ENCODE measurements at places on chromosomes 2 and 18.

GRCh38 chr2:164662868-164663631 is 41.8 kb upstream of the GRB14 start:
- DNase-seq: no peak

GRCh38 chr2:166653185-166653813 is 159.2 kb upstream of the SCN7A start:
- no peak for DNase-seq

GRCh38 chr2:3422161-3422779 is 42.8 kb downstream of the TRAPPC12 start:
- no peak for DNase-seq

DNA sequence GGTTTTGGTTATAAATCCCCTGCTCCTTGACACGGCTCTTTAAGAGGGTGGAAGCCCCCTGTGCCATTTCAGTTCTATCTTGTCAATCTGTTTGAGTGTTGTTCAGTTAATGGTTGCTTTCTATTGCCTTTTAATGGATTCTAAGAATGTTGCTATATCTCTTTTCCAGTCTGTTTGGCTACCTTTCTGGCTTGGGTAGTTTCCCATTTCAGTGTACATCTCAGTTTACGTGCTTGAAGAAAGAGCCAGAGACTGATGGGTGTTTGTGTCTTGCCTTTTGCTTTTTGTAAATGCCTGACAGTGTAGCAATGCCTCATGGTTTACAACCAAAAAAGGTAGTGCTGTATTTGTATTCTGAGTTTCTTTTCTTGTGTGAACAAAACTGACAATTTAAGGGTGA is 45.3 kb downstream of the SPATS2L start:
- no peak for DNase-seq

- no peak for DNase-seq
Measured at GRCh38 chr2:164622338-164623106, 1.2 kb upstream of the GRB14 start.

DNA sequence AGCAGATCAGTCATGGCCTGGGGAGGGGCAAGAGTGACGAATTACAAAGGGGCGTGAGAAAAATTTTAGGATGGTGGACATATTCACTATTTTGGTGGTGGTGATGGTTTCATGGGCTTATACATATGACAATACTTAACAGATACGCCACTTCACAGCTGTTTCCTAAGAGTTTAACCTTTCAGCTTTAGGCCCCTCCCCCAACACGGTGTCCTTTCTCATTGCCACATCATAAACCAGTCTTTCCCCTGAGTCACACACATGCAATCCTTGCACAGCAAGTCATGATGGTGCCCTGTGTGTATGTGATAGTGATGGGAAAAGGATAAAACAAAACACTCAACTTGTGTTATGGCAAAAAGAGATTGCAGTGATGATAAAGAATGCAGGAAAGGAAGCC is 47.6 kb upstream of the IL1R1 start:
- DNase-seq: no peak

DNA sequence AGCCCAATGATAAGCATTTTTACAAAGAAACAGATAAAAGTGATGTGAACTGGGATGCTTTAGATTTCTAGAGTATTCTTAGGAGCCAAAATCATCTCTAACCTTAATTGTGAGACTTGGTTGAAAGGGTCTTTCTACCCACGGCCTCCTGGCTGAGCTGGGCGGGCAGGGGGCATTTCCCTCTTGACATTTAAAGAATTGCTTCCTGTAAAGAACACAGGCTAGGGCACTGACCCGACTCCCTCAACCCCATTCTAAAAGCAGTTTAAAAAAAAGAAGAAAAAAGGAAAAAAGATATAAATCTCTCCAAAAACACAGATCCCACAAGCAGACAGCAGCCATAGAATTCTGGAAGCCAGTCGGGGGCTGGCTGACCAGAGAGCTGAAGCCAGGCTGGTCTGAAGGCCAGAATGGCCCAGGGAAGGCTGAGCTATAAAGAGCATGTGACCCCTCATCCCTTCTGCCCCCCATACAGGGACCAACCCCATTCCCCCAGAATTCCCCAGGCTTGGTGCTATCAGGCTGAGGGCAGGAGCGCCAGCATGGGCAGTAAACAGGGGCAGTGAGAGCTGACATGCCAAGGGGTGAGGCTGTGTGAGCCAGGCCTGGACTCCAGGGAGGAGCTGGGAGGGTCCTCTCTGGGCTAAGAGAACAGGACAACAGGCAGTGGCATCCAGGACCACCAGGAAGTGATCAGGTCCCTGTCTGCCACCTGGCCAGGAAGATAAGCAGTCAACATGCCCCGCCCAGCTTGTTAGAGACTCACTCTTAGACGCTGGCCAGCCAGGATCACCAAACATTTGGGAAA is 188.5 kb downstream of the HDAC4 start:
- DNase-seq: no peak

- no peak for DNase-seq
Measured at GRCh38 chr2:224284134-224284946, 117.6 kb downstream of the FAM124B start.

- DNase-seq: no peak
Measured at GRCh38 chr18:10482363-10482984, 28.0 kb downstream of the APCDD1 start.

- DNase-seq: no peak
Measured at GRCh38 chr2:183149489-183149888, 25.2 kb downstream of the NUP35 start.

DNA sequence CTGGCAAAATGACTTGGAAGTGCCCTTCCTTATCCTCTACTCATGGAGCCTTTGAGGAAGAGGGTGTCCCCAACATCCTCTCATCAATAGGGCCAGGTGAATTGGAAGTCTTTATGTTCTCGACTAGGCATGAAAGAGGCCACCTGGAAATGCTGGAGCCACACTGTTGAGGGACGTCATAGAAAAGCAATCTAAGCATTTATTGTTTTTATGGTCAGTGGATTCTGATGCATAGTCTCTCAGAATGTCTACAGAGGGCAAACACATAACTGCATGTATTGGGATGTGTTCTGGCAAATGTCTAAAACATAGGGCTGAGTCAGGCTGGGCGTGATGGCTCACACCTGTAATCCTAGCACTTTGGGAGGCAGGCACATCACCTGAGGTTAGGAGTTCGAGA is 246.6 kb upstream of the SP5 start:
- DNase-seq: no peak

GRCh38 chr2:130846686-130847375 is 10.1 kb downstream of the ARHGEF4 start:
- no peak for DNase-seq

DNA sequence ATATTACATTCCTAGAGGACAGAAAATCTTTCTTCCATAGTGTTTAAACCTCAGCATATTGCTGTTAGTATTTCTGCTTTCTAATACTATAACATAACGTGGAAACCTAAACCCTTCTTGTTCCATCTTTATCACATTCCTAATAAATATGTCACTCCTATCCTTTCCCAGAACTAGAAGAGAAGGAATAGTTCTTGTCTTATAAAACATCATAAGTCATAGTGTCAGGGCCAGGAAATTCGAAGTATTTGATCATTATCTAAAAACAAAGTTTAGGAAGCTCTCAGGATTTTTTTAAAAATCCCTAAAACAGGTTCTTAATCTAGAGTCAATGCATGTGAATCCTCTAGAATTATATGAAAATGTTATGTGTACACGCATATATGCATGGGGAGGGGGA is 2.0 kb downstream of the NHEJ1 start:
- no peak for DNase-seq

GRCh38 chr2:105129722-105130232 is 91.9 kb downstream of the MRPS9 start:
- DNase-seq: no peak

DNA sequence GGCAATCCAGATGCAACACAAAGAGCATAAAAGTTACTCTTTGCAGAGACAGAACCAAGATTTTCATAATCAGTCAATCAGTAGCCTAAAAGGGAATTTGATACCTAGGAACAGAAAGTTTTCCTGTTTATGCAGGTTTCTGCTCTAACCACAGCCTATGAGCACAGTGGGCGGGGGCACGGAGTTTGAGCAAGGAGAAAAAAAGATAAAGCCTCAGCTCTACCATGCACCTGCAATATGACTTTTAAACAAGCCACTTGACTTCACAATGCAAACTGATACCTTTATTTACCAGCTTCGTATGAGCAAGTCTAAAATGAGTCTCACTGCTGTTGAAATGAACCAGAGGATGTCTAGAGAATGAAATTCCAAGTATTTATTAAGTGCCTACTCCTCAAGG is 5.6 kb upstream of the LRATD1 start:
- no peak for DNase-seq

- no peak for DNase-seq
Measured at GRCh38 chr2:231780123-231780908, 766 bp downstream of the PDE6D start.

DNA sequence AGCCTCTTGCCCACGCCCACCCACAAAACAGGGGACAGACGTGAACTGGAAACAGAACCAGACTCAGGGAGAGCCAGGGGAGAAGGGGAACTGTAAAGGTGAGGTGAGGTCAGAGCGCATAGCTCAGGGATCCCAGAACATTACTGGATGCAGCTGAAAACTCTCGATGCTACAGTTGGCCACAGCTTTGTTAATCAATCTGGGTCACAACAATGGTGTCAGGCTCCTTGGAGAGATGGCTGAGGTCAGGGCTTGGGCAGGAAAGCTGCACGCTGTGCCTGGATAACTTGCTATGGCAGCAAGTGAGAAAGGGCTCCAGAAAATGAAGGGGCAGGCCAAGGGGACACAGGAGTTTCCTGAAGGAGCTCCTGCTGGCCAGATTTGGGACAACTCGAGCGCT is 263.3 kb downstream of the TFCP2L1 start:
- DNase-seq: no peak

GRCh38 chr2:40034801-40035200 is 255.7 kb upstream of the THUMPD2 start:
- no peak for DNase-seq

GRCh38 chr2:137220438-137220993 is 455.2 kb downstream of the THSD7B start:
- DNase-seq: no peak

DNA sequence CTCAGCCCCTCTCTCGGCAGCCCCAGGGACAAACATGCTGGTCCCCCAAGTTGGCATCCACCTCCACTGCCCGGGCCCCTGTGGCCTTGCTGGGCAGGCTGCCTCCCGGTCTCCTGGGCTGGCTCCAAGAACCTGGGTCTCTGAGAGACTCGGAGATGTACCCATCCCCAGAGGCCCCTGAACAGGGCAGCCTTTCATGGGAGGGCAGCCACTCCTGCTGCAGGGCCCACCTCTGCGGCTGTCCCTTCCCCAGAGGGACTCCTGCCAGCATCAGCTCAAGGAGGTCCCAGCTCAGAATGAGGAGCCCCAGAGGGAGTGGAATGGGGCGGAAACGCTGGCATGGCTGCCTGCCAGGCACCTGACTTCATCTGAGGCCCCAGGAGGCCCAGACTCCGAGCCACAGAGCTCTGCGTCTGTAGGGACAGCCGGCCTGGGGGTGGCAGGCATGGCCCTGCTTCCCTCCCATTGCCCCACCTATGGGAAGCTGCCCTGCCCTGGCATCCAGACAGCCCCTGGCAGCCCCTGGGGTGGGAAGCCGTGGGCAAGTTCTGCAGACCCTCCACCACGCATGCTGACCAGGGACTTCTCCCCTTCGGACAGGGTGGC is 857 bp upstream of the CROCC2 start:
- no peak for DNase-seq

- DNase-seq: no peak
Measured at GRCh38 chr2:27431395-27431794, 3.0 kb downstream of the NRBP1 start.

- peak; percentile 48 for DNase-seq
Measured at GRCh38 chr2:169479257-169480078, at the start of gene BBS5. Gene BBS5, plus strand, starts transcription at chr2:169479494. Its CDS starts 60 bp downstream, at chr2:169479554.

DNA sequence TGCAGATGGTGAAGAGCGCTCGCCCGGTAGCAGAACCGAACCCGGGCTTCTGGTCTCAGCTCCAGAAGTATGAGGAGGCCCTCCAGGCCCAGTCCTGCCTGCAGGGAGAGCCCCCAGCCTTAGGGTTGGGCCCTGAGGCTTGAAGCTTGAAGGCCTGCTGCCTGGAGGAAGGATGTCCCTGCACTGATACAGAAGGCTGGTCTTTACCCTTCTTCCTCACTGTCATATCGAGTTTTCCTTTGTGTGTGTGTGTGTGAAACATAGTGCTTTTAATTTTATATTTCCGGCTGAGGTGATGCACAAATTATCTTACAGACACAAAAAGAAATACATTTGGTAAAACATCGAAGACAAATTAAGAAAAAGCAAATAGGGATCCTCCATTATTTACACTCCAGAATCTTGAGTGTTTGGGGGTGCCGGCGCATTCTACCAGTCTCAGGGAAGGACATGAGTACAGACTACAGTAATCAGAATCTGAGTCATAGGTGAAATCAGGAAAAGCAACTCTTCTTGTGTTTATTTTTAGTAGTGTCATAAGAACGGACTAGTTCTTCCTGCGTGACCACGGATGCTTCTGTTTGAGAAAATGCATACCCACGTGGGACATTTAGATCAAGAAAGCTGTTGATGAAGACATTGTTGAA is 1.3 kb downstream of the DUSP28 start:
- DNase-seq: no peak

GRCh38 chr2:215833531-215834162 is 179.7 kb downstream of the MREG start:
- DNase-seq: no peak

GRCh38 chr2:33023728-33024500 is 77.2 kb downstream of the LTBP1 start:
- DNase-seq: no peak

GRCh38 chr2:88765154-88765888 is 73.8 kb downstream of the RPIA start:
- DNase-seq: peak; percentile 28

DNA sequence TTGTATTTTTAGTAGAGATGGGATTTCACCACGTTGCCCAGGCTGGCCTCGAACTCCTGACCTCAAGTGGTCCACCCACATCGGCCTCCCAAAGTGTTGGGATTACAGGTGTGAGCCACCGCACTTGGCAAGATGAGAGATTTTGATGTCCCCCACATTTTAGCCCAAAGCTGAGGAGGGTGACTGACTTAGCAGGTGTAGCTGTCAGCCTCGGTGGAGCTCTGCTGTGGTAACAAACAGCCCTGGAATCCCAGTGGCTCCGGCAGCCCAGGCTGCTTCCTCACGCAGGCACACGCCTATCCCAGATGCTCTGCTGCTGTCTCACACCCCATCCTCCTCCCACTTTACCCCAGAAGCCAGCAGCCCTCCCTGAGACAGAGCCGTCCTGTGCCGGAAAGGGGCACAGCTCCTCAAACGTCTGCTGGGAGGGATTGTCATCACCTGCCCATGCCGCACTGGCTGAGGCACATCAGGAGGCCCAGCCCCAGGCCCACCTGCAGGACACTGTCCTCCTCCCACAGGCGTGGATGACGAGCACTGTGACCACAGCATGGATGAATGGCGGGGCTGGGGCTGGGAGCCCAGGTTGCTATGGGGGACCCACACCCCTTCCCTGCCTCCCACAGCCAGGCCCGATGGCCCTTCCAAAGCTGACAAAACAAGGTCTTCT is 10.6 kb upstream of the BOK start:
- DNase-seq: no peak

GRCh38 chr2:136310797-136311603 is 193.1 kb upstream of the CXCR4 start:
- no peak for DNase-seq

- no peak for DNase-seq
Measured at GRCh38 chr18:7885865-7886264, 318.7 kb downstream of the PTPRM start.

GRCh38 chr2:132740081-132740720 is 70.2 kb upstream of the LYPD1 start:
- DNase-seq: no peak

All from stimulated activated CD4-positive, alpha-beta T cell treated with anti-CD3 and anti-CD28 coated beads, TNF-alpha, amount 100 ng/mL, for 24 hours (primary cell).